ENCODE measurements at places on chromosomes 13 and 19. TPM values are rescaled to one million over a fixed set of nuclear protein-coding genes. Genes with fewer than 3 reads are reported as not detected.
A peak's percentile ranks its signal among the peaks of the same experiment; 100 is the strongest.

GRCh38 chr19:48926909-48927308 lies 6.6 kb upstream of the DHDH start:
- H3K27ac ChIP-seq = no peak overlapping the region
- H3K36me3 ChIP-seq = no peaks in the 10 kb centered on the region
- no peak overlapping the region for H3K4me3 ChIP-seq
- no peaks in the 10 kb centered on the region for H3K4me1 ChIP-seq
- DNase-seq = no peak

- H3K27ac ChIP-seq = no peak overlapping the region
- H3K36me3 ChIP-seq = peaks cover 3% of the 10 kb centered on the region
- no peak overlapping the region for H3K4me3 ChIP-seq
- no peaks in the 10 kb centered on the region for H3K4me1 ChIP-seq
- peaks cover 1% of the 10 kb centered on the region for H3K27me3 ChIP-seq
Measured at GRCh38 chr13:110797230-110797877, 83.9 kb downstream of the ING1 start.

- no peaks in the 10 kb centered on the region for H3K36me3 ChIP-seq
- H3K4me3 ChIP-seq = no peak overlapping the region
- no peak for DNase-seq
- H3K27me3 ChIP-seq = no peaks in the 10 kb centered on the region
Measured at GRCh38 chr13:77218274-77218673, 108.6 kb downstream of the MYCBP2 start.

TNNT1 gene
- total RNA-seq = 19.3 TPM

DNA sequence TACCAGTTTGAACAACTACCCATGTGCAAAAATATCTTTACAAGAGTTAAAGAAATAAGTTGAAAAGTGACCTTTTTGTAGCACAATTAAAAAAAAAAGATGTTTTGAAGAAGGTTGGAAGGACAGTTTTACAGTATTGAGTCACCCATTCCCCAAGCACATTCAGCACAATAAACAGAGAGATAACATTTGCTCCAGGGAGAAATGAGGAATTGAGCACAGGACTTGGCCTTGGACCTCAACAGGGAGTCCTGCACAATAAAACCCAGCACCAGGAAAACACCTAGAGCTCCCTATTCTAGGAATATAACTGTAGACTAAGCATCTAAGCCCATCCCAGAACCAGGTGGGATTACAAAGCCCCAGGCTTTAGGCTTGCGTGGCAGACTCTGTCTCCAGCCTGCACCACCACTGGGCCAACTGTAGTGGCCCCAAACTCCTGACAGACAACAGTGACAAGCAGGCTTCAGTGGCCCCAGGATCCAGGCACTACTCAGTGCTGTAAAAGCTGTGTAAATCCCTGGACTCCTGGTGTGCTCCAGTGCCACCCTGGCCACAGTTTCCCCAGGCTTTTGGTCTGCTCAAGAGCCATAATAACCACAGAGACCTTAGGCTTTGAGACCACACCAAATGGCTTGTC lies 857.2 kb downstream of the SLITRK1 start:
- no peak overlapping the region for H3K4me3 ChIP-seq
- no peak overlapping the region for H3K27ac ChIP-seq
- no peaks in the 10 kb centered on the region for H3K4me1 ChIP-seq
- no peak for DNase-seq
- no peaks in the 10 kb centered on the region for H3K27me3 ChIP-seq

DNA sequence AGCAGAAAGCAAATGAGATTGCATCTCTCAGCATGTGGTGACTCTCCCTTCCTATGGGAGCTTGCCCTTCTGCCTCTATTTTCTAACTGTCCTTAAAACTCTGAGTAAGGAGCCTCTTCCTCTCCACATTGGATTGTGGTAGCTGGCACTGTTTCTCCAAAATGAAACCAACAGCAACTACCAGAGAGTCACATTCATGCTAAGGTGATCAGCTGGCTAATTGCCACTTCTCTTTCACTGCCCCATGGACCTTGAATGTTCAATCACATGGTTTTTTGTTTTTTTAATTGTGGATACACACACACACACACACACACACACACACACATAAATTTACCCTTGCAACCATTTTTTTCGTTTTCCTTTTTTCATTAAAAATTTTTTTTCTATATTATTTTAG lies 154.7 kb upstream of the TSC22D1 start:
- peaks cover 3% of the 10 kb centered on the region for H3K27me3 ChIP-seq
- no peak for DNase-seq
- no peak overlapping the region for H3K4me3 ChIP-seq
- no peaks in the 10 kb centered on the region for H3K36me3 ChIP-seq

DNA sequence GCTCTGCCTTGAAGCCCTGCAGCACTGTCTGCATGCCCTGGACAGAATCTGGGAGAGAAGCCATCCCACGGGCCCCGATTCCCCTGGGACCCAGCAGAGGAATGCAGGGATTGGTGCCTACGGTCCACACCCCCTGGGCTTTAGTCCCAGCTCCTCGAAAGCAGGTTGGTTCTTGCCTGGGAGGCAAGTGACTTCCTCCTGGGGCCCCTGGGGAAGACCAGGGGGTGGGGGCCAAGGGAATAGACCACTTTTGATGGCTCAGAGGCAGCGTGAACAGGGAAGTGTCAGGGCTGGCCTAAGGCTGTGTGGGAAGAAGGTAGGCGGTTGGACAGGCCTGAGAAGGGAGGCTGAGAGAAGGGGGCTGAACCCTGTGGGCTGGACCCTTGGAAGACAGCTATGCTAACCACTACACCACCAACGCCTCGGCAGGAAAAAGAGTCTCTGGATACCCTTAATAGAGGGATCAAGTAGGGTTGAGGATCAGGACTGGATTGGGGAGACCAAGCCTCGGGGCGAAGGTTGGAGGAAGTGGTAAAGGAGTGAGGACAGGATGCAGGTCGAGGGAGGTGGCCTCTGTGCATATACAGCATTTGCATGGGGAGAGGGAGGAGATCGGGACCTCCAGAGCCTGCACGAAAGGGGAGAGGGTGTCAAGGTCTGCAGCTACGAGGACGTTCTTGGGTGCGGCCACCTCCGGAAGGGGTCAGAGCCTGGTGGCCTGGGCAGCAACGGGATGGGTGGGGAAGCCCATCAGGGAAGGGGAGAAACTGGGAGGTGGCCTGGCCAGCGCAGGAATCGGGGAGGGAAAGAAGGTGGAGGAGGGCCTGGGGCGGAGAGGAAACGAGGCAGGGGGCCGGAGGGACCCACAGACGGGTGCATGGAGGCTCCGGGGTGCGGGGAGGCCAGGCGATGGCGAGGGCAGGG lies 709 bp downstream of the DPP9 start:
- peaks cover 2% of the 10 kb centered on the region for H3K4me1 ChIP-seq
- H3K4me3 ChIP-seq = peak overlapping the region; percentile 96
- peaks cover 5% of the 10 kb centered on the region for H3K36me3 ChIP-seq
- DNase-seq = no peak
- peaks cover 23% of the 10 kb centered on the region for H3K27me3 ChIP-seq
- peak overlapping the region; percentile 18 for H3K27ac ChIP-seq

GRCh38 chr19:35354898-35355297 lies 3.4 kb upstream of the FFAR3 start:
- peaks cover 8% of the 10 kb centered on the region for H3K27me3 ChIP-seq
- H3K27ac ChIP-seq = no peak overlapping the region
- no peaks in the 10 kb centered on the region for H3K36me3 ChIP-seq
- peaks cover 1% of the 10 kb centered on the region for H3K4me1 ChIP-seq
- no peak overlapping the region for H3K4me3 ChIP-seq

DNA sequence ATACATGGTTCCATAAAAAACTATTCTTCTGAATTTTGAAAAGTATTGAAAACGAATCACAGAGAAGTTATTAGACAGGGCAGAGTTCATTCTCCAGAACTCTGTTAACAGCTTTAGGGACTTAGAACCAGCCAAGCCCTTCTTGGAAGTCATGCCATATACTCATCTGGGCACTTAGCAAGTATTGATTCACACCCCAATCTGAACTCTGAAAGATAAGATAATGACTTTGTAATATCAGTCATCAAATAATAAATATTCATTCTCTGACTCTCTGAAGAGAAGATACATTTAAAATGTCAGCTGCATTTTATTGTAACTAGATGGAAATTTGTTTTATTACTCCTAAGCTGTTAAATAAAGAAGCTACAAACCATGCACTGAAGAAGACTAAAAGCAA lies 43.8 kb upstream of the ITM2B start:
- no peak overlapping the region for H3K4me3 ChIP-seq
- H3K36me3 ChIP-seq = no peaks in the 10 kb centered on the region
- H3K4me1 ChIP-seq = peaks cover 9% of the 10 kb centered on the region
- H3K27ac ChIP-seq = no peak overlapping the region

TEX29 gene
- 0.64 TPM for total RNA-seq

GRCh38 chr13:86051134-86052103 lies 252.2 kb upstream of the SLITRK6 start:
- peaks cover 5% of the 10 kb centered on the region for H3K36me3 ChIP-seq
- H3K27me3 ChIP-seq = peaks cover 1% of the 10 kb centered on the region
- H3K4me1 ChIP-seq = no peaks in the 10 kb centered on the region
- DNase-seq = no peak

- no peaks in the 10 kb centered on the region for H3K4me1 ChIP-seq
- no peak overlapping the region for H3K4me3 ChIP-seq
- H3K27ac ChIP-seq = no peak overlapping the region
- DNase-seq = no peak
- no peaks in the 10 kb centered on the region for H3K36me3 ChIP-seq
- H3K27me3 ChIP-seq = peaks cover 12% of the 10 kb centered on the region
Measured at GRCh38 chr19:50893047-50893736, 18.0 kb downstream of the KLK4 start.

DNA sequence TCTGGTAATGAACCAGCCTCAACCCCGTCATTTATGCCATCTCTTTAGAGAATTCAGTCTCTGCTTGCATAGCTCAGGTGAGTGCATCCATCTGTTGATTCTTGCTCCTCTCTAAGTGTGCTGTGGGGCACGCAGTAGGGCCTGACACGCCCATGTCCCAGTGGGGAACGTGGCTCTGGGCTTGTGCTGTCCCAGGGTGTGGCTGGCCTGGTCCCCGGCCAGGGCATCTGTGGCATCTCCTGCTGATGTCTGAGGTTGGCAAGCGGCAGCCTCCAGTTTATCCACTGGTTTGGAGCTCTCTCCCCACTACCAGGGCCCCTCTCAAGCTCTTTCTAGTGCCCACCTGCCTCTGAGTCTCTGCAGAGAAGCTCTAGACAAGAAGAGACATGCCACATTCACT lies 146.6 kb upstream of the GJB6 start:
- peaks cover 4% of the 10 kb centered on the region for H3K4me1 ChIP-seq
- H3K27ac ChIP-seq = no peak overlapping the region
- H3K36me3 ChIP-seq = no peaks in the 10 kb centered on the region

DNA sequence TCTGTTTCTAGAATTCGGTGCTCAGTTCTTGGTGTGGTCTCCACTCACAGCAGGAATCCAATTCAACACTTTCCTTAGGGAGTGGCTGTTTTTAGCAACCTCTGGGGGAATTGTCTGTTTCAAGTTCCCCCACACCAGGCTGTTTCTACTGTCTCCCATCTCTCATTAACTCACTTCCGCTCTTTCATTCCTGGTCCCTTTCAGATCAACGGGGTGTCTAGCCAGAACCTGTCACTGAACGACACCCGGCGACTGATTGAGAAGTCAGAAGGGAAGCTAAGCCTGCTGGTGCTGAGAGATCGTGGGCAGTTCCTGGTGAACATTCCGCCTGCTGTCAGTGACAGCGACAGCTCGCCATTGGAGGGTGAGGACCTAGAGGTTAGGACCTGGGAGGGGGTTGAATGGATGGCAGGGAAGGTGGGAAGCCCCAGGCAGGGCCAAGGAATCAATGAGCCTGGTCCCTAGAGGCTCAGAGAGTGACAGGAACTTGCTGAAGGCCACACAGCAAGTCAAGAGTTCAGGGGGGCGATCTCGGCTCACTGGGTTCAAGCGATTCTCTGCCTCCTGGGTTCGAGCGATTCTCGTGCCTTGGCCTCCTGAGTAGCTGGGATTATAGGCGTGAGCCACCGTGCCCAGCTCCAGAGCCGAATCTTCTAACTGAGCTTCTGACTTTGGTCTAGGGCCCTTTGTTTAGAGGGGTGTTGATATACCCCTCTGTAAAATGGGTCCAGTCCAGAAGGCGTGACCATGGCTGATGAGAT lies 25.5 kb downstream of the TJP3 start:
- peaks cover 3% of the 10 kb centered on the region for H3K27me3 ChIP-seq
- no peak overlapping the region for H3K27ac ChIP-seq
- peaks cover 7% of the 10 kb centered on the region for H3K36me3 ChIP-seq
- H3K4me3 ChIP-seq = no peak overlapping the region

TMED1 gene
- total RNA-seq = 10.4 TPM

FFAR1 gene
- total RNA-seq = not detected

GRCh38 chr13:52949742-52950141 lies 78.9 kb upstream of the OLFM4 start:
- DNase-seq = no peak
- no peak overlapping the region for H3K4me3 ChIP-seq
- no peak overlapping the region for H3K27ac ChIP-seq
- H3K4me1 ChIP-seq = peaks cover 23% of the 10 kb centered on the region
- H3K27me3 ChIP-seq = peaks cover 12% of the 10 kb centered on the region

DNA sequence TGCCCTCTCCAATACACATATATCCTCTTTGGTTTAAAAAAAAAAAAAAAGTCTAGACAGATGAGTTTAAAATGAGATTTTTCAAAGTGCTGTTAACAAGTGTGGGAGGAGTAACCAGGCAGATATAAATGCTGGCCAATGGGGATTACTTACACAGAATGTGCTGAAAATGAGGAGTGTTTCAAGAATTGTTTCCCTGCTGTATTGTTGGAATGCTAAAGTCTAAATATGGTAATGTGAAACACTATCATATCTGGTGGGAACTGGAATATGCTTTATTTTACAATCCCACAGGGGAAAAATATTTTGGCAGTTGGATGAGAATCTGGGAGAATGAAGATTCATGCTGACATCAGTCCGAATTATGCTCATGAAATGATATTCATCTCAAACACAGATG lies 250.7 kb downstream of the DCT start:
- no peak for DNase-seq
- no peak overlapping the region for H3K4me3 ChIP-seq
- no peak overlapping the region for H3K27ac ChIP-seq
- H3K4me1 ChIP-seq = peaks cover 5% of the 10 kb centered on the region

LRRC63 gene
- total RNA-seq = not detected

- peak; percentile 94 for DNase-seq
- peak within 1 kb of the TSS; percentile 97 for H3K4me3 ChIP-seq
- peaks cover 8% of the 10 kb centered on the region for H3K27me3 ChIP-seq
- peak within 1 kb of the TSS; percentile 95 for H3K27ac ChIP-seq
Measured at GRCh38 chr19:58380662-58381459, at the start of gene ZNF837. Gene ZNF837, minus strand, starts transcription at chr19:58381030. Its CDS starts 11,698 bp downstream, at chr19:58369332.

ANKRD24 gene
- 6.1 TPM for total RNA-seq

ZNF835 gene
- 2.7 TPM for total RNA-seq

GRCh38 chr13:44908712-44909111 lies 80.6 kb downstream of the NUFIP1 start:
- H3K4me1 ChIP-seq = peaks cover 4% of the 10 kb centered on the region
- H3K27ac ChIP-seq = no peak overlapping the region
- no peak overlapping the region for H3K4me3 ChIP-seq
- peaks cover 5% of the 10 kb centered on the region for H3K27me3 ChIP-seq

- no peaks in the 10 kb centered on the region for H3K36me3 ChIP-seq
- no peaks in the 10 kb centered on the region for H3K4me1 ChIP-seq
- no peak overlapping the region for H3K27ac ChIP-seq
- peaks cover 6% of the 10 kb centered on the region for H3K27me3 ChIP-seq
- H3K4me3 ChIP-seq = no peak overlapping the region
Measured at GRCh38 chr19:16283210-16284061, 41.2 kb upstream of the KLF2 start.

IRGC gene
- total RNA-seq = not detected

OR7C1 gene
- not detected for total RNA-seq
